ENCODE measurements at places on chromosomes 1 and 21. TPM values are rescaled to one million over a fixed set of nuclear protein-coding genes. Genes with fewer than 3 reads are reported as not detected.

The DISP1 gene
- 3.7 TPM for total RNA-seq

The SMCP gene
- total RNA-seq = not detected

GRCh38 chr1:38527373-38527966 lies 332.1 kb downstream of the RRAGC start:
- no peak overlapping the region for H3K27ac ChIP-seq
- DNase-seq = no peak
- no peaks in the 10 kb centered on the region for H3K36me3 ChIP-seq
- no peaks in the 10 kb centered on the region for H3K27me3 ChIP-seq
- H3K4me3 ChIP-seq = no peak overlapping the region
- no peaks in the 10 kb centered on the region for H3K4me1 ChIP-seq

The RRP1 gene
- 30.4 TPM for total RNA-seq

The ECM1 gene
- total RNA-seq = 22.7 TPM

DNA sequence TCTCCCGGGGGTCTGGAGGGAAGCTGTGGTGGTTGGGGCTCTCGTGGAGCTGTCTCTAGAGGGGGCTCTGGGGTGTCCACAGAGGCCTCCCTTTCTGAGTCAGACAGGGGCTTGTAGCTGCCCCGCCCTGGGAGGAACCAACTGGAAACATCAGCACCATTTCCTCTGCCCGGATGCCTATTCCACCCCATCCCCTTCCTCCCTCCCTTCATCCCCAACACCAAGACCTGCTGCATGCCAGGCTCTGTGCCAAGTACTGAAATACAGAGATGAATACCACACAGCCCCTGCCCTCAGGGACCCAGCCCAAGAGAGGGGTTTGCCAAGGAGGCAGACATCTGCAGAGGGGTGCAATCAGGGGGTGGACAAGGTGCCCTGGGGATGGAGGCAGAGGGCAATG lies 125.6 kb upstream of the ADAR start:
- no peaks in the 10 kb centered on the region for H3K27me3 ChIP-seq
- H3K36me3 ChIP-seq = no peaks in the 10 kb centered on the region
- no peak overlapping the region for H3K4me3 ChIP-seq
- no peak for DNase-seq
- H3K27ac ChIP-seq = no peak overlapping the region

DNA sequence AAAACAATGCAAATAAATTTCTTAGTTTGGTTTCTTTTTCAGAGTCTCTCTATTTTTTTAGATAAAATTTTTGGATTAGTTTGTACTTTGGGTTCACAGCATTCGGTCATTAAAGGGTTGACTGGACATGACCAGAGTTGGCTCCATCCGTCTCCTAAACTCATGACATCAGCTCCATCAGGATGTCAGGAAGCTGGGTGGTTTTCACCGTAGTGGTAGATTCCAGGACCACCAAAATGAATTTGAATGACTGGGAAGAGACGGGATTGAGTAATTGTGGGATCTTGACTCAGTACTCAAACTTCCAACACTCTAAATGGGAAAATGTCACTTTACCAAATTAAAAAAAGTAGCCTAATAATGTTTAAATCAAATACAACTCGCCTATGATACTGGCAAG lies 279.2 kb upstream of the DUSP10 start:
- no peak for DNase-seq
- H3K4me1 ChIP-seq = peaks cover 23% of the 10 kb centered on the region
- no peak overlapping the region for H3K4me3 ChIP-seq

The E2F2 gene
- total RNA-seq = 7.3 TPM

The CASQ1 gene
- total RNA-seq = not detected

GRCh38 chr1:243964915-243965314 lies 86.2 kb upstream of the ZBTB18 start:
- H3K36me3 ChIP-seq = no peaks in the 10 kb centered on the region
- H3K4me1 ChIP-seq = peaks cover 44% of the 10 kb centered on the region
- peak; percentile 28 for DNase-seq
- peak overlapping the region; percentile 28 for H3K27ac ChIP-seq
- no peaks in the 10 kb centered on the region for H3K27me3 ChIP-seq

The BGLAP gene
- not detected for total RNA-seq

The EXO5 gene
- 20.4 TPM for total RNA-seq

The FAM72B gene
- total RNA-seq = 9.6 TPM

DNA sequence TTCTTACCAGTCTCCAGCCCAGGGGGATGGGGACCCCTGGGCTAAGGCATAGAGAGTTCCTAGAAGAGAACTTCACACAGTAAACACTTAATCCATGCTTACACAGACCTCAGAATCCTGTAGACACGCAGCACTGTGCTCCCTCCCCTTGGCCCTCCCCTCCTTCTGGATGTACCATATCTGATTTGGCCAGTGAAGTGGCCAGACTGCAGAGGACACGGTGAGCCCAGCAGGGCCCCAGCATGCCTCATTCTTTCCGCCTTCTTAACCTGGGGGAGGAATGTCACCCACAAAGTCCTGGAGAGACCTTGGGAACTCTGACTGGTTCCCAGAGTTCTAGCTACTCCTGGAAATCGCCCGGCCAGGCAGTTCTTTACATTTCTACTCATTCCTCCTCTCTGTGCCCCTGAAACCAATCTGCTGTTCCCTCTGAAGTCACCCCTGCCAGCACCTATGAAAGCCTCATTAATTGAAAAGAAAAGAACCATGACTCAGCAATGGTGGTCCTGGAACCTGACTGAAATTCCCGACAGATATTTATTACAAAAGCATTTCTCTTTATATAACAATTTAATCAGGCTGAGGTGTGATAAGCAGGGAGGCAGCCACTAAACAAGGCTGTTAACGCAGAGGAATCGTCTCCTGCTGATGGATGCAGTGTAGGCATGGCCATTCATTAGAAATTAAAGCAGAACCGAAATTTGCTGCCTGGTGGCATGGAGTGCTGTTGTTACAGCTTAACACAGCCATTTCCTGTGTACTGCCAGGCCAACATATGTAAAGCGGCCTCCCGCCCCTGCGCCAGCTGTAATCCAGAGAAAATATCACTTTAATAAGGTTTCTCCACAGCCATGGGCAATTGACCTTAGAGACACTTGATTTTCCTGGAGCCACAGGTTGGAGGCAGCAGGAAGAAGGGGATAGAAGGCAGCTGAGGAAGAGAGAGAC lies 74.6 kb upstream of the KCND3 start:
- H3K36me3 ChIP-seq = no peaks in the 10 kb centered on the region
- no peaks in the 10 kb centered on the region for H3K4me1 ChIP-seq
- H3K4me3 ChIP-seq = no peak overlapping the region
- H3K27ac ChIP-seq = no peak overlapping the region
- H3K27me3 ChIP-seq = peaks cover 22% of the 10 kb centered on the region

The ATP1A4 gene
- not detected for total RNA-seq

- no peak for DNase-seq
- H3K27me3 ChIP-seq = no peaks in the 10 kb centered on the region
- H3K4me3 ChIP-seq = no peak overlapping the region
Measured at GRCh38 chr1:233487408-233487807, 126.5 kb upstream of the KCNK1 start.

DNA sequence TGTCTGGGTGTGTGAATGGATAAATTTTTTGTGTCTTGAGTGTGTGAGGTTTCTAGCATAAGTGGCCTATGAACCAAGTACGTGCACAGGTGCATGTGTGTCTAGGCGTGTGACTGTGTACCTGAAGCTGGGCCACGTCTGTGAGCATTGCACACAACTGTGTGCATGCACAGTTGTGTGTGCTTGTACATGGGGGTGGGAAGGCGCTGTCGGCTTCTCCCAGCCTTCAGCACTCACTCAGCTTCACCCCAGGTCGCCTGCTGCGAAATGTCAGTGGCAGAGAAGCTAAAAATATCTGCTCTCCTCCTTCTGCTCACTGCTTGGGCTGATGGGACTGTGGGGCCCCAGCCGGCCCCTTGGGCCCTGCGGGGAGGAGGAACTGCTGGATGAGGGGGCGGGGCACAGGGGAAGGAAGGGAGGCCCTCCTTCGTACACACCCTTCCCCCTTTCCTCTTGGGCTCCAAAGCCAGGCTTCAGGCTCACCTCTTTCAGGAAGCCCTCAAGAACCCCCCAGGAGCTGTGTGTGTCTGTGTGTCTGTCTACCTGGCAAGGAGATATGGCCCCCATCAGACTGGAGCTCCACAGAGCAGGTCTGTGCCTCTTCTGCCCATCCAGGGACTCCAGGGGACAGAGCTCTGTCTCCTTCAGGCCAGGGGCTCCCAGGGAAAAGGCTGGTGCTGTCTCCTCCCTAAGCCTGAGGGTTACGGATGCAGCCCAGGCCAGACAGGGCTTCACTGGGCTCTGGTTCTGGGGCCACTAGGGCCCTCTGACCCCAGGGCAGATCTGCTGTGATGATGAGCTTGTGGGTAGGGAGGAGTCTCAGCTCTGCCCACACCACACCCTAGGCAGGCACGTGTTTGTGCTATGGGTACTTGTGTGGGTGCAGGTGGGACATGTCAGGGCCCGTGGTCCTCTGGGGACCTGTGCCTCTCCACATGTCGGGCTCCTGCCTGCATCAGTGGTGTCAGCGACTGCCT lies 35.6 kb upstream of the WASF2 start:
- H3K4me1 ChIP-seq = peaks cover 7% of the 10 kb centered on the region
- no peaks in the 10 kb centered on the region for H3K36me3 ChIP-seq
- no peak for DNase-seq
- H3K4me3 ChIP-seq = no peak overlapping the region
- H3K27ac ChIP-seq = no peak overlapping the region

DNA sequence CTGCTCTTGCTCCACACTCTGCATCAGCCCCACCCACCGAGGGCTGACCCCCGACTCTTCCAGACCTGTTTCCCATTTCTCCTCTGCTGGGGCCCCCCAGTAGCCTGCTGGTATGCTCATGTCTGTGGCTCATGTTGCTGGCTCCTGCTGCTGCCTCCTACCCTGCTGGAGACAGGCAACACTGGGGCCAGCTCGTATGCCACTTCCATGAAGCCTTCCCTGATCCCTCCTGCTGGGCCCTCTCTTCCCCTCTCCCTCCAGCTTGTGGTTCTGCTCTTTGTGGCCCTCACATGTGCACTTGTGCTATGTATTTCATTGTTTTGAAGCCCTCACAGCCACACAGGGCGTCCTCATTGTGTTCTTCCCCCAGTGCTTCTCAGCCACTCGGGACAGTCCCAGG lies 40.5 kb downstream of the CNN3 start:
- peaks cover 24% of the 10 kb centered on the region for H3K4me1 ChIP-seq
- no peaks in the 10 kb centered on the region for H3K27me3 ChIP-seq
- DNase-seq = no peak
- no peak overlapping the region for H3K27ac ChIP-seq

The CACNA1S gene
- total RNA-seq = not detected

The BCL10 gene
- total RNA-seq = 26.8 TPM

DNA sequence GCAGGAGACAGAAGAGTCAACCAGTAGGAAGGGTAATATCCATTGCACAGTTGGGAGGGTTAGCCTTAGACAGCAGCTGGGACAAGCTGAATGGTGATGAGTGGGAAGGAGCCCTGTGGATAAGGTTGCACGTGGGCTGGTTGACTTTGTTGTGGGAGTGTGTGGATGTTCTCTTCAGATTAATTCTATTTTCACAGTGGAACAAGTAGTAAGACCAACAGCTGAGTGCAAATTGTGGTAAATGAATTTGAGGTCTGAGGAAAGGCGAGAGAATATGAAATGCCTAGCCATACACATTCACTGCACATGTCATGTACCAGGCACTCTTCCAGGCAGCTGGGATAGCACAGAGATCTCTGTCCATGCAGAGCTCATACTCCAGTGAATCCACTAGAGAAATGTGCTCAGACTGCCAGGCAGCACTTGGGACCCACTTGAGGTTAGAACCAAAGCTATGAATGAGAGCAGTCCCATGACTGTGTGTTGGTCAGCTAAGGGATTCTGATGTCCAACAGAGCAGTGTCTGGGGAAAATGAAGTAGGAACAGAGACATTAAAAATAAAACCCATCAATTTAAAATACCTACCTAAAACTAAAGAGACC lies 25.2 kb upstream of the VTCN1 start:
- DNase-seq = no peak
- no peak overlapping the region for H3K27ac ChIP-seq
- H3K36me3 ChIP-seq = no peaks in the 10 kb centered on the region
- H3K27me3 ChIP-seq = no peaks in the 10 kb centered on the region
- no peak overlapping the region for H3K4me3 ChIP-seq

The SELP gene
- not detected for total RNA-seq

GRCh38 chr1:161440312-161440894 lies 64.9 kb upstream of the FCGR2A start:
- no peaks in the 10 kb centered on the region for H3K36me3 ChIP-seq
- H3K4me3 ChIP-seq = peak overlapping the region; percentile 43
- peaks cover 8% of the 10 kb centered on the region for H3K27me3 ChIP-seq
- peak; percentile 86 for DNase-seq
- no peak overlapping the region for H3K27ac ChIP-seq

GRCh38 chr21:45997495-45998275 lies 16.1 kb downstream of the COL6A1 start:
- H3K27ac ChIP-seq = no peak overlapping the region
- H3K4me1 ChIP-seq = no peaks in the 10 kb centered on the region
- H3K27me3 ChIP-seq = no peaks in the 10 kb centered on the region

DNA sequence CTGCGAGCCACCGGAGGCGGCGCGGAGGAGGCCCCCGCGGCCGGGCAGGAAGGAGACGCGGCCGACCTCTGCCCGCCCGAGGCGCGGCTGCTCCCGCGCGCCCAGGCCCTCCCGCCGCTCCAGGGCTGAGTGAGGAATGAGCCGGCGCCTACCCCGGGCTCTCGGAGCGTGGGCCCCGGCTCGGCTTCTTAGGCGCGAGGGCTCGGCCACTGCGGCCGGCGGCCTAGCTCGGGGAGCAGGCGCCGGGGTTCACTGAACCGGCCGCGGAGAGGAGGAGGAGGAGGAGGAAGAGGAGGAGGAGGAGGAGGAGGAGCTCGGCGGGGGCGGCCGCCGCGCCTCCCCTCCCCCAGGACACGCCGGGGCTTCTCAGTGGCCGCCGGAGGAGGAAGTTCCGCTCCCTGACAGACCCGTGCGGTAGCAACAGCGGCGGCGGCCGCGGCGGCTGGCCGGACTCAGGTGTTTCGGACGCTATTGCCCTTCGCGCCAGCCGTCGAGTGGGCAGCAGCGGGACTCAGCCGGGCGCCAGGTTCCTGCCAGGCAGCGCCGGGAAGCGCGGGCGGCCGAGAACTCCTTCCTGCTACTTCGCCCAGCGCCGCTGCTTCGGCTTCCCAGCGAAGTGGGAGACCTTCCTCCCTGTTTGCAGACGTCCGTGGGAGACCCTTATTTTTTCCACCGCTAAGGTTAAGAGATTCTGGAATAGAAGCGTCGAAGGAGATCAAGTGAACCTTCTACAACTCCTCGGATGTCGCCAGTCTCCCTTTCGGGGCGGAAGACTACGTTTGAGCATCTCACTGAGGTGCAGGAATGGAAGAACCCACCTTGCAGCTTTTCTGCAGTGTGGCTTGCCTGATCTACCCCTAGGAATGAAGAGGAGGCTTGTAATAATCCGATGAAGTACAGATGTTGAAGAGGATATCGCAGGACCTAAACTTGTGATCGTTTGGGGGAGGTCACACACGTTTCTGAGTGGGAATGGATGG lies at the start of gene MAN1A2:
MAN1A2 (plus strand) TSS at position 404 of the 980 bp plus-strand sequence. CDS start 735 bp downstream, outside the sequence.
- H3K27me3 ChIP-seq = no peaks in the 10 kb centered on the region
- H3K36me3 ChIP-seq = peaks cover 13% of the 10 kb centered on the region
- peaks cover 14% of the 10 kb centered on the region for H3K4me1 ChIP-seq
- H3K4me3 ChIP-seq = peak within 1 kb of the TSS; percentile 98

The SPATA45 gene
- not detected for total RNA-seq
